ENCODE measurements at places on chromosomes 1 and 21.
A peak's percentile ranks its signal among the peaks of the same experiment; 100 is the strongest.

DNA sequence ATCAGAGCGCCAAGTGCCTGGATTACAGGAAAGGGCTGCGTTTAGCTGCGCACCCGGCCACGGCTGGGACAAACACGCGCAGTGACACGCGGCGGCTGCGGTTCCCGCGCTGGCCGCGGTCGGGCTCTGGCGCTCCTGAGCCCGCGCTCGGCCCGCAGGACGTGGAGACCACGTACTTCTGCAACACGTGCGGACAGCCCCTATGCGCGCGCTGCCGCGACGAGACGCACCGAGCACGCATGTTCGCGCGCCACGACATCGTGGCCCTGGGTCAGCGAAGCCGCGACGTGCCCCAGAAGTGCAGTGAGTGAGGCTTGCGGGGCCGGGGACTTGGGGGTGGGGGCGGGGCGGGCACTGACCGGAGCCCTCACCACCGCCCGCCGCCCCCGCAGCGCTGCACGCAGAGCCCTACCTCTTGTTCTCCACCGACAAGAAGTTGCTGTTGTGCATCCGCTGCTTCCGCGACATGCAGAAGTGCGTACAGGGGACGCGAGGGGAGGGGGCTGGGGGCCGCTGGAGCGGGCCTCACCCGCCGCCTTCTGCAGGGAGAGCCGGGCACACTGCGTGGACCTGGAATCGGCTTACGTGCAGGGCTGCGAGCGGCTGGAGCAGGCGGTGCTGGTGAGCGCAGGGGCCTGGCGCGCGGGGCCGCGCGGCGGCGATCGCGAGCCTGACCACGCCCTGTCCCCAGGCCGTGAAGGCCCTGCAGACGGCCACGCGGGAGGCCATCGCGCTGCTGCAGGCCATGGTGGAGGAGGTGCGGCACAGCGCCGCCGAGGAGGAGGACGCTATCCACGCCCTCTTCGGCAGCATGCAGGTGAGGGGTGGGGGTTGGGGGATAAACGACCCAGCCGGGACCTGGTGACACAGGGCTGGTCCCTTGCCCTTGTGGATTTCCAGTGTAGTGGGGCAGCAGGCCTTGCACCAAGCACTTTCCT is 3.1 kb downstream of the RNF207 start:
- no peak for DNase-seq

- DNase-seq = no peak
Measured at GRCh38 chr1:70718086-70718630, 307.1 kb downstream of the CTH start.

GRCh38 chr1:187415065-187415464 is 586.3 kb downstream of the PLA2G4A start:
- DNase-seq = no peak

GRCh38 chr21:41623945-41624344 is 116.0 kb upstream of the TMPRSS2 start:
- DNase-seq = no peak

- peak; percentile 37 for DNase-seq
Measured at GRCh38 chr1:203057911-203058675, 27.7 kb downstream of the MYOG start.

All from SK-N-MC (cell line).